ENCODE measurements at places on chromosomes 4 and X.

DNA sequence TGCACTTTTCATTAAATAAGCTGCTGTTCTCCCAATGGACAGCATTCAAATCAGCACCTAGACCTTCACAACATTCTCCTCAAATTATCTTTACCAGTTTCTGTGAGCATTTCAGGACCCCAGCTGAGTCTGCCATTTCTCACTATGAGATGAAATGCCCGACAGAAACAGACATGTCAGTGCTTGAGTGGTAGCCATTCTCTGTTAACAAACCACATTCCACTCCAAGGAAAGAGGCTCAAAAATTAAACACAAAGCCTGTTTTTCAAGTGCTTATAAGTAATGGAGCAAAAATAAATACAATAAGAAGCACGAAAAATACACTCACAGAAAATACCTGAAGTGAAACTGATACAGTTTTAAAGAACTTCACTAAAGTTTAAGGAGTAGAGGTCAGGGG lies 320.2 kb upstream of the PRPS2 start:
- DNase-seq = no peak

- no peak for DNase-seq
These were observed 1.5 kb upstream of the IL13RA2 start for GRCh38 chrX:115018944-115019343.

GRCh38 chrX:10327651-10328050 lies 170.9 kb downstream of the CLCN4 start:
- no peak for DNase-seq

DNA sequence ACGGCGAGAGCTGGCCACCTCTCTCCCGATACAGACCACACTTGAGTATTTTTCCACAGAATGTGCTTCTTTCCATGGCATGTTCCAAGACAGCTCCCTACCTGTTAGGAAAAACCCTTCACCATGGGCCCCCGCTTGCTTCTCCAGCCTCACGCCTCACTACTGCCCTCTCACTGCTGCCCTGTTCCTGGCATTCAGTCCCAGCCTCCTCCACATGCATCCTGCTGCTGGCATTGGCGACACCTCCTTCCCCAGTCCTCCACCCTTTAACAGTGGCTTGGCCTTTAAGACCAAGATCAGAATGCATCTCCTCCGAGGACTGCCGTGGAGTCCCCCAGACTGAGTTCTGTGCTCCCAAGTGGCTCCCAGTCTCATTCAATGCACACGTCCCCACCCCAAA lies 10.7 kb downstream of the PNMA6F start:
- no peak for DNase-seq

- no peak for DNase-seq
These were observed at the start of gene NPY2R for GRCh38 chr4:155208258-155209054. NPY2R (plus strand) TSS chr4:155208636; CDS start chr4:155213940, 5,304 bp downstream.

- DNase-seq = no peak
These were observed 2.3 kb upstream of the METTL14 start for GRCh38 chr4:118682928-118683327.

- no peak for DNase-seq
These were observed 178.4 kb upstream of the GPRIN3 start for GRCh38 chr4:89486042-89486441.

- no peak for DNase-seq
These were observed 9.9 kb downstream of the ARHGAP36 start for GRCh38 chrX:131067846-131068745.

- DNase-seq = no peak
These were observed 24.2 kb upstream of the CXCL2 start for GRCh38 chr4:74123065-74123728.

- DNase-seq = peak; percentile 39
These were observed 1.4 kb downstream of the AR start for GRCh38 chrX:67545036-67545821.

- no peak for DNase-seq
These were observed 6.8 kb downstream of the SRPX2 start for GRCh38 chrX:100650841-100651240.

- no peak for DNase-seq
These were observed 991.4 kb upstream of the PABPC4L start for GRCh38 chr4:135192751-135193535.

DNA sequence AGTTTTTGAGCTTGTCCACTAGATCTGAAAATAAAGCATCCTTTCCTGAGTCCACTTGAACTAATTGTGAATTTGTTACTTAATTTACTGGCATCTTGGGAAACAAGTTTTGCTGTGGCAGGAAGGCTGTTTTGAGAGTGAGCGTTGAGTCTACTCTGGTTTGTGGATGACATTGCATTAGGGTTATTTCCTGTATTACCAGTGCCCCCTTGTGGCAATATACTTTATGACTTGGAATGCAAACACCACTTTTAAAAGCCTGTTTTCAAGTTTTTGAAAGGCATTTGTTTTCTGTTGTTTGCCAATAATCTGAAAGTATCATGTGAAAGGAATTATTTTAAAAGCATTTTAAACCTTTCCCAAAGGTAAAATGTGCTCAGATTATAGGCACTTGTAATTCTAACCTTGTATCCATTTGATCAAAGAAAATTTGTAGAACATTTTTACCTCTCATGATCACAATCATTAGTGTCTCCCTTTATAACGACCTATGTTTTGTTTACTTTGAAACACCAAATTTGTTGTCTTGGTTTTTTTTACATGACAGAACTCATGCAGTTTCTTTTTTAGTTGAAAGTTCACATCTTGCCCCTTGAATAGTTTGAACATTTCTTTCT lies 18.0 kb upstream of the CYP2U1 start:
- no peak for DNase-seq

- no peak for DNase-seq
These were observed 46.1 kb upstream of the CENPE start for GRCh38 chr4:103244251-103244650.

Measured in psoas muscle (tissue), 8 donors.